ENCODE measurements at places on chromosomes 3 and 15. TPM values are rescaled to one million over a fixed set of nuclear protein-coding genes. Genes with fewer than 3 reads are reported as not detected.

GRCh38 chr15:39110746-39111145, 470.1 kb upstream of the THBS1 start:
- H3K27me3 ChIP-seq = no peaks in the 10 kb centered on the region
- no peak overlapping the region for H3K4me3 ChIP-seq
- no peak for DNase-seq
- H3K4me1 ChIP-seq = no peaks in the 10 kb centered on the region
- H3K27ac ChIP-seq = no peak overlapping the region
- no peaks in the 10 kb centered on the region for H3K36me3 ChIP-seq

- H3K27ac ChIP-seq = no peak overlapping the region
- no peaks in the 10 kb centered on the region for H3K36me3 ChIP-seq
- H3K4me3 ChIP-seq = no peak overlapping the region
- no peaks in the 10 kb centered on the region for H3K27me3 ChIP-seq
Observed at GRCh38 chr3:170622369-170623159, 36.7 kb upstream of the SLC7A14 start.

- no peaks in the 10 kb centered on the region for H3K4me1 ChIP-seq
- no peak for DNase-seq
- H3K27me3 ChIP-seq = no peaks in the 10 kb centered on the region
- H3K4me3 ChIP-seq = no peak overlapping the region
- H3K36me3 ChIP-seq = no peaks in the 10 kb centered on the region
Observed at GRCh38 chr3:181253796-181254195, 264.3 kb upstream of the DNAJC19 start.

DNA sequence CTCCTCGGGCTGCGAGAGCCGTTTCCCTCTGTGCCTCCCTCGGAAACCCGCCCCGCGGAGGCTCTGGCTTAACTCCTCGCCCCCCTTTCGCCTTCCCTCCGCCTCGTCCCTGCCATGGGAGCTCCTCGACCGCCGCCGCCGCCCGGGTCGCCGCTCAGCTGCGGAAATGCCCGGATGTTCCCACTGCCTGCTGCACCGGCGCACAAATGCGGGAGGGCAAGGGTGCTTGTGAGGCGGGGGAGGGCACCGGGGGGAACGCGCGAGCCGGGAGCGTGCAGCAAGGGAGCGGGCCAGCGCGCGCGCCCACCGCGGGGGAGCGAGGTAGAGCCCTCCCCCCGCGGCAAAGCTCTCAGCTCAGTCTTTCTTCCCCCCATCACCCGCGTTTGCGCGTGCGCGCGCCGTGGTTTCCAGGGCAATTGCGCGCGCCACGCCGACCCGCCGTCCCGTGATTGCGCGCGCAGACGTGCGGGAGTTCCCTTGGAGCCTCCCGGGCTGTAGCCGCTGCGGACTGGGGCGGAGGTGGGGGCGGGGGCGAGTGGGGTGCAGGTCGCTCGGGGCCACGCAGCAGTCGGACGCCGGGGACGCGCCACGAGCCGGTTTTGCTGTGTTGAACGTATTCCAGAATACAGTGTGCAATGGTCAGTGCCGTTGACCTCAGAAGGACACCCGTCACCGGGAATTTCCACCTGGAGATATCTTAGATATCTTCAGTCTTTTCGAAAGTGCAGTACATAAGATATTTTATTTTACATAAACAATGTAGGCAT, at the start of gene DMXL2:
Gene DMXL2, minus strand, starts transcription at position 168 of the 767 bp plus-strand sequence. CDS start 226 bp downstream, outside the sequence.
- DNase-seq = peak; percentile 98
- peak within 1 kb of the TSS; percentile 74 for H3K4me3 ChIP-seq
- H3K36me3 ChIP-seq = no peaks in the 10 kb centered on the region

The ITIH4 gene
- total RNA-seq = 31.5 TPM

The ATP13A4 gene
- 145 TPM for total RNA-seq

The ROBO1 gene
- 25.5 TPM for total RNA-seq

GRCh38 chr3:4850928-4851265, 128.3 kb upstream of the BHLHE40 start:
- no peak overlapping the region for H3K4me3 ChIP-seq
- H3K36me3 ChIP-seq = no peaks in the 10 kb centered on the region
- no peaks in the 10 kb centered on the region for H3K27me3 ChIP-seq
- no peak overlapping the region for H3K27ac ChIP-seq
- no peaks in the 10 kb centered on the region for H3K4me1 ChIP-seq

DNA sequence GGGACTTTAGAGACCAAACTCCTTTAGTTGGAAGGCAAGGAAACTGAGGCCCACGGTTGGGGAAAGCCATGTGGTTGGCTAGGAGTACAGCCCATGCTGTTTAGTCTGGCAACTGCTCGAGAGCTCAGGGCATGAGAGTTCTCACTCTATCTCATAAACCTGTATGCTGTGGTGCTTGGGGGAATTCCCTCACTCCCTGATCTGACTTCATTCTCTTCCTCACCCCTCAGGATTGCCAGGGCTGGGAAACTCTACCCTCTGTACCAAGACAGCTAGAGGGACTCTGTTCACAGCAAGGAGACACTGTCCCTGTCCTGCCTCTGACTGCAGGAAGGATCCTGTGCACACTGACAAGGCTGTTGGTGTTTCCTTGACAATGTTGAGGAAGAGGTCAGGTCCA, 230.2 kb downstream of the ZNF621 start:
- DNase-seq = no peak
- H3K4me3 ChIP-seq = no peak overlapping the region
- H3K36me3 ChIP-seq = no peaks in the 10 kb centered on the region
- no peaks in the 10 kb centered on the region for H3K27me3 ChIP-seq

The TERC gene
- 96.4 TPM for total RNA-seq
